ENCODE measurements at places on chromosomes 1 and 21. TPM values are rescaled to one million over a fixed set of nuclear protein-coding genes. Genes with fewer than 3 reads are reported as not detected.

Gene C8A
- not detected for total RNA-seq

Gene CELA2A
- not detected for total RNA-seq

Gene TMEM52
- 1.4 TPM for total RNA-seq

Gene NBPF6
- total RNA-seq = not detected

Gene BATF3
- 12.8 TPM for total RNA-seq

Gene IRF6
- total RNA-seq = 18.2 TPM

Gene KIF17
- 8.4 TPM for total RNA-seq

DNA sequence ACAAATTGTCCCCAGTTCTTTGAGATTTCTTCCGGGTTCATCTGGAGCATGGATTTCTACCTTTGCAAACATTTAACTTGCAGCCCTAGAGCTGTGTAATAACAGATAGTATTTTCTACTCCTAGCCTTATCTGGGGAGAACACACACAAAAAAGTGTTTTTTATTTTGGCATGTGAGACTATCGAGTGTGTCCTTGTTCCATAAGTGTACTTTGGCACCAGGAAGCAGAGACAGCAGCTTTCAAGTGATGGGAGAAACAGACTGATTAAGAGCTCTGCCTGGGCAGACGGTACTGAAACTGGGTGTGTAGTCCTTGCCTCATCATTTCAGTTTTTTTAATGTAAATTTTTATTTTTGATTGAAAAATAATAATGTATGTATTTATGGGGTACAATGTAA lies 297.4 kb downstream of the ST6GALNAC3 start:
- H3K4me3 ChIP-seq = no peak overlapping the region
- H3K27me3 ChIP-seq = no peaks in the 10 kb centered on the region
- H3K27ac ChIP-seq = no peak overlapping the region

DNA sequence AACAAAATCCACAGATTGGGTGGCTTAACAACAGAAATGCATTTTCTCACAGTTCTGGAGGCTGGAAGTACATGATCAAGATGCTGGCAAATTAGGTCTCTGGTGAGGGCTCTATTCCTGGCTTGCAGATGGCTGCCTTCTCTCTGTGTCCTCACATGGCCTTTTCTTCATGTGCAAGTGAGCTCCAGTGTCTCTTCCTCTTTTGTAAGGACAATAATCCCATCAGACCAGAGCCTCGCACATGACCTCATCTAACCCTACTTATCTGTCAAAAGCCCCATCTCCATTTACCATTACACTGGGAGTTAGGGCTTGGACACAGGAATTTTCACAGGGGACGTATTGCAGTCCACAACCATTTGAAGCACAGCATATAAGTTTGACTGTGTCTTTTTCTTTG lies 181.6 kb downstream of the NEGR1 start:
- no peak for DNase-seq
- H3K4me1 ChIP-seq = no peaks in the 10 kb centered on the region
- no peaks in the 10 kb centered on the region for H3K36me3 ChIP-seq
- H3K4me3 ChIP-seq = no peak overlapping the region

DNA sequence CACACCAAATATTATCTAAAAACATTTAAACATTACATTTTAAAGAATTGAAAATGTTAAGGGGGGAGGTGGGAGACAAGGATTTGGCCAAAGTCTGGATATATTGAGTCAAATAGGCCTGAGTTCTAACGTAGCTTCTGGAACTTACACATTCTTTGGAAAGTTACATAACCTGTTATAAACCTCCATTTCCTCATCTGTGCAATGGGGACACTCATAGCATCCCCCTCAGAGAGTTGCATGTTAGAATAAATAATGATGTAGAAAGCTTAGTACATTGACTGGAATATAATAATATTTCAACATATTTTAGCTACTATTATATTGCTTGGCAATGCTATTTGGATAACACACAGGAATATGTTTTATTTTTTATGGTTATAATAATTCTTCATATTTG lies 117.7 kb downstream of the ATG4C start:
- no peaks in the 10 kb centered on the region for H3K27me3 ChIP-seq
- H3K27ac ChIP-seq = no peak overlapping the region

GRCh38 chr1:56584910-56585528 lies 5.7 kb upstream of the PLPP3 start:
- no peaks in the 10 kb centered on the region for H3K36me3 ChIP-seq
- H3K27ac ChIP-seq = no peak overlapping the region
- H3K27me3 ChIP-seq = no peaks in the 10 kb centered on the region
- no peak overlapping the region for H3K4me3 ChIP-seq

- DNase-seq = no peak
- H3K4me1 ChIP-seq = no peaks in the 10 kb centered on the region
- no peaks in the 10 kb centered on the region for H3K36me3 ChIP-seq
- H3K27ac ChIP-seq = no peak overlapping the region
Measured at GRCh38 chr1:82048596-82048995, 247.9 kb downstream of the ADGRL2 start.

GRCh38 chr1:94955767-94956632 lies 29.1 kb upstream of the CNN3 start:
- no peaks in the 10 kb centered on the region for H3K36me3 ChIP-seq
- no peak overlapping the region for H3K4me3 ChIP-seq
- H3K27ac ChIP-seq = no peak overlapping the region
- no peaks in the 10 kb centered on the region for H3K27me3 ChIP-seq
- no peaks in the 10 kb centered on the region for H3K4me1 ChIP-seq

GRCh38 chr1:59265622-59266021 lies 31.3 kb upstream of the FGGY start:
- no peak overlapping the region for H3K4me3 ChIP-seq
- no peaks in the 10 kb centered on the region for H3K27me3 ChIP-seq
- no peak overlapping the region for H3K27ac ChIP-seq
- no peak for DNase-seq

DNA sequence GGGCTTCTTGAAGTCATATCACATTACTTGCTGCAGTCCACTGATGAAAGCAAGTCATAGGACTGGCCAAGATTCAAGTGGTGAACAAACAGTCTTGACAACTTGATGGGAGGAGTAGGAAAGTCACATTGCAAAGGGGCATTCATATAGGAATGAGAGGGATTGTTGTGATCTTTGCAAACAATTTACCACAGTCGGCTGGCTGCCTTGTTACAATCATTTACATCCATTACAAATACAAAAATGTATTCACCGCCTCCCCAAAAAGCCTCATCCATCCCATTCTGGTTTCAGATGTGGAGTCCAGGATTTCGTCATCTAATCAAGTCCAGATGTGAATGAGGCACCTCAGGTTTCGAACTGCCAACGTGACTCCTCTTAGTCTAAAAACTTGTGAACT lies 26.8 kb downstream of the GORAB start:
- no peaks in the 10 kb centered on the region for H3K27me3 ChIP-seq
- no peak overlapping the region for H3K4me3 ChIP-seq
- H3K4me1 ChIP-seq = peaks cover 17% of the 10 kb centered on the region
- peaks cover 6% of the 10 kb centered on the region for H3K36me3 ChIP-seq

DNA sequence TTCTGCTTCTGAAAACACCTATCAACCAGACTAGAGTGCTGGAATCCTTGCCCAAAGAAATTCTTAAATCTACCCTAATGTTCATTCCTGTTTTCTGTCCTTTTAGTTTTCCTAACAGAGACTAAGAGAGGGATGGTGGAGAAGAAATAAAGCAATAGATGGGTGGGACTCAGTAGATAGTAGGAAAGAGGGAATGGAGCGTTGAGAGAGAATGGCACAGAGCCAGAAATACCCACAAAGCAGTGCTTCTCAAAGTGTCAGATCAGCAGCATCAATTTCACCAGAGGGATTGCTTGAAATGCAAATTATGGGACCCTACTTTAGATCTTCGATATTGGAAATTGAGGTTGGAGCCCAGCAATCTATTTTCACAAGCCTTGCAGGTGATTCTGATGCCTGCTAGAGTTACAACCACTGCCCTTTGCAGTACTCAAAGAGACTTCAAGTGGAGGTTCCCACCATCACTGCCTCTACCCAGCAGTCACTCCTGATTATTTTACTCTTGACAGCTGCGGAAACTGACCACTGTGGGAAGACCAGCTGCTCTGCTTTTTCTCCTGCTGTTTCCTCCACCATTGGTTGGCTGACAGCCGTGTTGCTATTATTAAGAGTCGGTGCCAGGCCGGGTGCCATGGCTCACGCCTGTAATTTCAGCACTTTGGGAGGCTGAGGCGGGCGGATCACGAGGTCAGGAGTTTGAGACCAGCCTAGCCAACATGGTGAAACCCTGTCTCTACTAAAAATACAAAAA lies 11.4 kb upstream of the PRPF3 start:
- no peak overlapping the region for H3K4me3 ChIP-seq
- H3K27me3 ChIP-seq = no peaks in the 10 kb centered on the region
- no peak for DNase-seq
- H3K36me3 ChIP-seq = peaks cover 29% of the 10 kb centered on the region

DNA sequence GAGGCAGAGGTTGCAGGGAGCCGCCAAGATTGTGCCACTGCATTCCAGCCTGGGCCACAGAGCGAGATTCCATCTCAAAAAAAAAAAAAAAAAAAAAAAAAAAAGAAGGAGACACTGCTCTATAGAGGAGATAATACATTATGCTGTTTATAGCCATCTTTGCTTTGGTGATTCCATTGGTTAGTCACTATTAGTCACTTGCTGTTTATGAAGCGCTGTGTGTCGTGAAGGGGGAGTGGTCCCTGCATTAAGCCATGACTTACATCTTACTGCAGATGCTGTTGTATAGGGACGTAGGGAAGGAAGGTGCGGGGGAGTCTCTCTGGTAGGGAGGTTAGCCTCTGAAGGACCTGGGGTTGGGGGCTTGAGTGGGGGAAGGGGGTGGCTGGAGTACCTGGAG lies 48.3 kb downstream of the HUNK start:
- no peaks in the 10 kb centered on the region for H3K36me3 ChIP-seq
- no peaks in the 10 kb centered on the region for H3K27me3 ChIP-seq
- no peaks in the 10 kb centered on the region for H3K4me1 ChIP-seq
- no peak for DNase-seq
- no peak overlapping the region for H3K27ac ChIP-seq

DNA sequence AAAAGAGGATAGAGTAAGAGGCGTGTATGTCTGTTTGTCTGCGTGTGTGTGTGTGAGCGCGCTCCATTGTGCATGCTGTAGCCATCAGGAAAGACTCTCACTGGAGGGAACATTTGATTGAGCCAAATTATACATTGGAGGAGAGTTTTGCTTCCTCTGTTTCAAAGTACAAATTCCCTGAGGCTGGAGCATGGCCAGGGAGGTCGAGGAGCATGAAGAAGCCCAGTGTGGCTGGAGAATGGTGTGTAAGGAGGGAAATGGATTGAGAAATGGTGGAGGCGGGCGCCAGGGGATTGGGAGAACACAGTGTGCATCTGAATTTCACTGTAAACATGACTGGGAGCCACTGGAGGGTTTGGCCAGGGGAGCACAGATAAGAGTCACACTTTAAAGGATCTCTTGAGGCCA lies 22.1 kb upstream of the EFNA1 start:
- no peaks in the 10 kb centered on the region for H3K27me3 ChIP-seq
- peak; percentile 86 for DNase-seq
- no peak overlapping the region for H3K4me3 ChIP-seq
- H3K36me3 ChIP-seq = no peaks in the 10 kb centered on the region
- H3K27ac ChIP-seq = peak overlapping the region; percentile 47
- peaks cover 11% of the 10 kb centered on the region for H3K4me1 ChIP-seq
